Fibroblast of villous mesenchyme (primary cell): ENCODE measurements at places on chromosomes 11 and 22. TPM values are rescaled to one million over a fixed set of nuclear protein-coding genes. Genes with fewer than 3 reads are reported as not detected.

- DNase-seq: no peak
Measured at GRCh38 chr11:134763030-134763388, 351.0 kb upstream of the B3GAT1 start.

DNA sequence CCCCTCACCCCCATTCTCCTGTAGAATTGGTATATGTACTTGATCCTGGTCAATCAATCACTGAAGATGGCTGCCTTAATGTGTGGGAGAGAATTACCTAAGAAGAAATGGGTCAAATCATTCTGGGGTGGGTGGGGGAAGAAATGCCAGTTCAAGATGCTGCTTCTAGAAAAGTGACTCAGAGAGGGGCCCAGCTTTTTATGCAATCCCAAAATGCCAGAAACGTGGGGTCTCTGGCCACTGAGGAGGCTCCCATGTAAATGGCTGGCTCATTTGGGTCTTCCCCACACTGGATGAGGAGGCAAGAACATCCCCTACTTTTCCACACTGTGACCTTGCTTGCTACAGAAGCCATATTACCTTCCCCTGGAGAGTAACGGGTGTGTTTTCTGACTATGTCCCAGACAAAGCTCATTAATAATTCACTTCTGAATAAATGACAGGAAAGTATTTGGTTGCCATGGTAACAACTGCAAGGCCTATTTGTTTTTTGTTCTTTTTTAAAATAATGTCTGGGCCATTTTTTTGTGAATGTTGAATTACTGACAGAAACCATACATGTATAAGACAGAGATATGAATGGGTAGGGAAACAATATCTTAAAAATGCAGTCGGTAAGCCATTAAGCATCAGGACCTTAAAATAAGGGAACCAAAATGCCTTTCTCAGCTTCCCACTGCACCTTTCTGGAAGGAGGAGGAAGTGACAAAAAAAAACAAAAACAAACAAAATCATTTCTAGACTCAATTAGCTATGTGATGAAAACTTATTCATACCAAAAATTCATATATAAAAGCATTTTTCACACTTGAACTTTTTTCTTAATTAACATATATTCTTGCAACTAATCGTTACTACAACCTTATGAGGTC is 32.0 kb downstream of the SLC1A2 start:
- no peak for DNase-seq

DNA sequence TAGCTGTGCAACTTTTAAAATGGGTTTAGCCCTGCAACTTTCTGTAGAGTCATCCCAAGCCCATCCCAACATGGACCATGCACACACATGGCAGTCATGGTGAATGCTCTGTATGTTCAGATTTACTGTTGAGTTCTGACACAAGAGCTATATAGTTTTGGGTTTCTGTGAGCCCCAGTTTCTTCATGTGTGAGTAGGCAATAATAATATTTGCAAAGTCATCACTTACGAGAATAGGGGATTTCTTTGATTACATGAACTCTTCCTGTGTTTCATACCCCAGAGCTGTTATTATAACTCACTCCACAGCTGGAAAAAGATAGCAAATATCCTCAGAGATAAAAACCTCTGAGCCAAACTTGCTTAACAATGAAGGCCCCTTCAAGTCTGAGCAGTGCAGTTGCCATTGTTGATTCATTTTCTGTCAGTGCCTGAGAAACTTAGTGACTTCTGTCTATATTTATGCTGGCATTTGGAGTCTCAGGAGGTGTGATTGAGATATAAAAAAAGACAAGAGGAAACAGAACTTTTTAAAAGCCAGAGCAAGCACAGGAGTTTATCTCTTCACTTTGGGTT is 767.9 kb upstream of the API5 start:
- DNase-seq: no peak

- DNase-seq: no peak
Measured at GRCh38 chr11:92852229-92852628, 117.2 kb upstream of the MTNR1B start.

The BBOX1 gene
- not detected in 2 replicates for total RNA-seq

DNA sequence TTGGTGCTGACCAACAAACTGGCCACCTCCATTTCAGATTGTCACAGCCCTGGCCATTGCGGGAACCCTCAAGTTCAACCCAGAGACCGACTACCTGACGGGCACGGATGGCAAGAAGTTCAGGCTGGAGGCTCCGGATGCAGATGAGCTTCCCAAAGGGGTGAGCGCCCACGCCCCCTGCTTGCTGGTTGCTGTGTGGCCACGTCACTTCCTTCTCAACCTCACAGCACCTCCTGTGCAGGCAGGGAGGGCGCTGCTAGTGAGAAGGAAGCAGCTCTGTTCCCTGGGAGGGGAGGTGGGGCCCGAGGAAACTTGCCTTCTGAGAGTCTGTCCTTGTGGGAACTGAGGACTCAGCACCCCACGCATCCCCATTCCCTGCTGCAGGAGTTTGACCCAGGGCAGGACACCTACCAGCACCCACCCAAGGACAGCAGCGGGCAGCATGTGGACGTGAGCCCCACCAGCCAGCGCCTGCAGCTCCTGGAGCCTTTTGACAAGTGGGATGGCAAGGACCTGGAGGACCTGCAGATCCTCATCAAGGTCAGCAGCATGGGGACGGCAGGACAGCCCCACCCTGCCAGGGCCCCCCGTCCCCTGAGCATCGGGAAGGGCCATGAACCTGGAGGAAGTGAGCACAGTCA is 19.3 kb downstream of the POLR3H start:
- peak; percentile 42 for DNase-seq

DNA sequence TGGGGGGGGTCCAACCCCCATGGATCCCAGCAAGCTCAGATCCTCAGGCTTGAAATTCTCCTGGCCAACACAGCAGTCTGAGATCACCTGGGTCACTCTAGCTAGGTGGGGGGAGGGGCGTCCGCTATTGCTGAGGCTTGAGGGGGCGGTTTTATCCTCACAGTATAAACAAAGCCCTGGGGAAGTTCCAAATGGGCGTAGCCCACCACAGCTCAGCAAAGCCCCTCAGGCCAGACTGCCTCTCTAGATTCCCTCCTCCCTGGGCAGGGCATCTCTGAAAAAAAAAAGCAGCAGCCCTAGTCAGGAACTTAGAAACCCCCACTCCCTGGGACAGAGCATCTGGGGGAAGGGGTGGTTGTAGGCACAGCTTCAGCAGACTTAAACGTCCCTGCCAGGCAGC is 16.7 kb downstream of the TRPC6 start:
- DNase-seq: no peak

DNA sequence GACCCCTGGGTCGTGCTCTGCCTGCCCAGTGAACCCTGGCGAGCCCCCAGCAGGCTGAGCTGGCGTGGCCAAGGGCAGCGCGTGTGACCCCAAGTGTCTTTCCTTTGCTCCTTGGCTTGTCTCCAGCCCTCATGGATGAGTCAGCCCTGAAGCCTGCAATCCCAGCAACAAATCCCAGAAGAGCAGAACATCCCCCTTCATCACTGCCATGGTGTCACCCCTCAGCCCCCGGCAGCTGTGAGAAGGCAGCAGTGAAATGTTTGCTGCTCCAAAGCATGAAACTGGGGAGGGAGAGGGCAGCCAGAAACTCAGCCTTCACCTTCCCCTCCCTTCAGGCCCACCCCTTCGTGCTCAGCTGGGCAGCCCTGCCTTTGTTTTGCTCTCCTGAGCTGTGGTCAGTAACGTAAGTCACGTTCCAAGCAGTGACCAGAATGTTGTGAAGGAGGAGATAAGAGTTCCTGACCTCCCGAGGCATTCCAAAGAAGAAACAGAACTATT is 29.8 kb downstream of the ADAMTS15 start:
- DNase-seq: peak; percentile 96

DNA sequence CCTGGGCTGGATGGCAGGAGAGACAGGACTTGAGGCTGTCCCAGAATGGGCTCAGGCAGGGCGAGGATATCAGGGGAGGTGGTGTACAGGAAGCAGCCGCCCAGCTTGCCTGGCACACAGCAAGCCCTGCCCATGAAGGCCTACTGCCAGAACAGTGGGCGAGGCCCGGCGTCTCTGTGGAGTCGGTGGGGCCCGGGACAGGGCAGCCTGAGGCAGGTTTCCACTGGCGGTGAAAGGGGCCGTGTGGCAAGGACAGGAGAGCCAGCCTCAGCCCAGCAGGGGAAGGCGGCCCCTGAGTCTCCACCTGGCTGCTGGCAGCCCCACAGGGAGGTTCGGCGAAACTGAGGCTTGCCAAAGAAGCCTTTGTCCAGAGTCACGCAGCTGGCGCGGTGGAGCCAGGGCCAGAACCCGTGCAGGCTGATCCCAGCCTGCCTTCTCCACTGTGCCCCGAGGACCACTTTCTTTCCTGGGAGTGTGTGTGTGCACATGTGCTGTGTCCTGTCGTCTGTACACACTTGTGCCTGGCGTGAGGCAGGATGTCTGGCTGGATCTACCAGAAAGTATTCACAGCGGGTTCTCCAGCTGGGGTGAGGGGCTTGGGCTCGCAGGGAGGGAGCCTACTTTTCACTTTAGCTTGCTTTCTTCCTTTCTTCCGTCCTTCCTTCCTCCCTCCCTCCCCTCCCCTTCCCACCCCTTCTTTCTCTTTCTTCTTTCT is 1.2 kb downstream of the TSPO start:
- peak; percentile 45 for DNase-seq

GRCh38 chr11:12235553-12235946 is 125.2 kb downstream of the MICAL2 start:
- DNase-seq: peak; percentile 48

DNA sequence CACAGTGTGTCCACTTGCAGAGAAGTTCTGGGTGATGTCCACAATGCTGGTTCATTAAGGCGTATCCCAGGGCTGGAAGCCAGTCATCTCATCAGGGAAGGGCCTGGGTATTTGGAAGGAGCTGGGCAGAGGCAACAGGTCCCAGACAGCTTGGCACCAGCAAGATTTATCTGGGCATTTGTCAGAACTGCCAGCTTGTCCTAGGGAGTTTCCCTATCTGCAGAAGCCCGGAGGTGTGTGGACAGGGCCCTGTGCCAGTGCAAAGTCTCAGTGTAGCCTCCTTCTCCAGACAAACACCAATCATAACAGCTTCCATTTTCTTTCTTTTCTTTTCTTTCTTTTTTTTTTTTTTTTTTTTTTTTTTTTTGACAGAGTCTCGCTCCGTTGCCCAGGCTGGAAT is 125.3 kb upstream of the TIMP3 start:
- DNase-seq: no peak

GRCh38 chr11:16239141-16240105 is 116.9 kb downstream of the SOX6 start:
- DNase-seq: no peak

DNA sequence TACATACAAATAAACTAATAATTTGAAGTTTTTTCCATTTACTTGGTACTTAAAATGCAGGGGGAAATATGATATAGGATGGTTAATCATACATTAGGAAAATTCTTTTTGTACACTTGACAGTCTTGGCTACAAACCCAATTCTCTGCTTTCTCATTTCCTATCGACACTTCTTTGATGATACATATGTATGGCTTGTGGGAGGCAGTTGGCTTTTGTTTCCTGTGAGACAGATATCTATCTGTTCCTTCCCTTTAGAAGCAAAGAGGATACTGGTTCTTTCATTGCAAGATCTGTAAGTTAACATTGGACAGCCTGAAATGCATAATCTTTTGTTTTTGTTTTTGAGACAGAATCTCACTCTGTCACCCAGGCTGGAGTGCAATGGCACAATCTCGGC is 47.9 kb upstream of the ADORA2A start:
- no peak for DNase-seq

- no peak for DNase-seq
Measured at GRCh38 chr11:36411202-36411640, 98.9 kb downstream of the TRAF6 start.

DNA sequence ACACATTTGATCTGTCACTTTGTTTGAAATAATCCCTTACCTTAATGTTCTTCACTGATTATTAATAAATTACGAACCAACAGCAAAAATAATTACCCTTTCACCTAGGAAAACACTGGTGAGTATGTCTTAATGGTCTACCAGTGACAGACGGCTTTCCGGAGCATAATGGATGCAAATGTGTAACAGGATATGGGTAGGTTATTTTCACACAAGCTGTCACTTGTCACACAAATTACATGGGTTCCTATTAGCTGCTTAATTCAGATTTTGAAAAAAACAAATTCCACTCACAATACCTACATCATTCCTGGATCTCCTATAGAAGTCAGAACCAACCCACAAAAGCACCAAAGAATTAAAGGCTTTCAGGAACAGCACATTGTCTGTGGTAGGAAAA is 127.9 kb downstream of the WT1 start:
- no peak for DNase-seq

DNA sequence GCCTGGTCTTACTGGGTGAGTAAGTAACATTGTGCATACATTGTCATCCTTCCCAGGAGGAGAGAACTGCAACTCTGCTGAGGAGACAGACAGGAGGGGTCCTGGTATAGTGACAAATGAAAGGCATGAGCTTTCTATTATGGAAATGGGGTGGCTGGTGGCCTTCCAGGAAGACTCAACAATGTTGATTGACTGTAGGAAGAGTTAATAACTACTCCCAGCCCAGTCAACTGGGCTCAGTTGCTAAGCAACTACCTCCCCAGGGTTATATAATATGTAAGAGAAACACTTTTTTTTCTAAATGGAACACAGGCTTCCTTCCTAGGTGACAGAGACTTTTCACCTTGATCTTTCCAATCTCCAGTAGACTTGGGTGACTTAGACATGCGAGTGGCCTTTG is 28.2 kb downstream of the SEZ6L start:
- DNase-seq: no peak

The ASRGL1 gene
- total RNA-seq: 0.97 and 1.3 TPM in 2 replicates

- no peak for DNase-seq
Measured at GRCh38 chr22:50015451-50016307, 3.1 kb upstream of the IL17REL start.

DNA sequence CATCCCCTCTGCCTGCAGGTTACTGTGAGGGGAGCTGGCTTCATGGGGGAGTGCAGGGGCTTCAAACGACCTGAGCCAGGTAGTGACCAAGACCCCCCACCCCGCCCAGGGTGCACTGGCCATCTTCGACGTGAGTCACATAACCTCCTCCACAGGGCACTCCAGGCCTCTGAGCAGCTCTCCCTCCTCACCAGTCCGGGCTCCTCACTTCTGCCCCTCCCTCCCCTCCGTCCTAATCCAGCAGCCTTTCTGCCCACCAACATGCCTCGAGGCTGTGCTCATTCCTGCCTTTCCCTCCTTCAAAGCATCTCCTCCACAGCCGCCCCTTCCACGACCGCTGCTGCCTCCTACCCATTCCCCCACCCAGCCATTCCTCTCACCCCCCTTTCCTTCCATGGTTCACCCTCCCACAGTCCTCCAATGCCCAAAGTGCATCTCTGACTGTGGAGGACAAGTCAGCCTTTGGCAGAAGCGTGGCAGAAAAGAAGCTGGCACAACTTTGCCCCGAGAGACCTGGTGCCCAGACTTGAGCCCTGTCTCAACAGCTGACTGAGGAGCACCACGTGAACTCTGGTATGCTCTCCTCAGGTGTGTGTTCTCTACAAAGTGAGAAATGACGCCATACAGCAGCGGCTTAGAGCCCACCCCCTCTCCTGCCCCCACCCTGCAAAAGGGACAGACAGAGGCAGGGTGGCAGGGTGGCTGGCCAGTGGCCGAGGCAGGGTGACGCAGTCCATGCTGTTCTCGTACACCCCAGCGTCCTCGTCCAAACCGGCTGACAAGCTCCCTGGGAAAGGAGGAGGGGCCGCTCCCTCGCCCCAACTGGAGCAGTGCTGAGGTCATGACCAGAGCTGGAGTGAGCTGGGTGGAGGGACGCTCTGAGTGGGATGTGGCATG is 30.4 kb downstream of the OPCML start:
- no peak for DNase-seq

- DNase-seq: no peak
Measured at GRCh38 chr11:126791991-126792390, 208.6 kb downstream of the KIRREL3 start.

- DNase-seq: no peak
Measured at GRCh38 chr22:24871611-24872205, 65.7 kb downstream of the SGSM1 start.

The PVALB gene
- not detected in 2 replicates for total RNA-seq

The SVIP gene
- 2.6 and 3.9 TPM in 2 replicates for total RNA-seq

GRCh38 chr11:124869331-124869730 is 4.1 kb downstream of the ROBO3 start:
- no peak for DNase-seq
